WERI-Rb-1 (cell line): ENCODE measurements at places on chromosomes 6 and 20.

DNA sequence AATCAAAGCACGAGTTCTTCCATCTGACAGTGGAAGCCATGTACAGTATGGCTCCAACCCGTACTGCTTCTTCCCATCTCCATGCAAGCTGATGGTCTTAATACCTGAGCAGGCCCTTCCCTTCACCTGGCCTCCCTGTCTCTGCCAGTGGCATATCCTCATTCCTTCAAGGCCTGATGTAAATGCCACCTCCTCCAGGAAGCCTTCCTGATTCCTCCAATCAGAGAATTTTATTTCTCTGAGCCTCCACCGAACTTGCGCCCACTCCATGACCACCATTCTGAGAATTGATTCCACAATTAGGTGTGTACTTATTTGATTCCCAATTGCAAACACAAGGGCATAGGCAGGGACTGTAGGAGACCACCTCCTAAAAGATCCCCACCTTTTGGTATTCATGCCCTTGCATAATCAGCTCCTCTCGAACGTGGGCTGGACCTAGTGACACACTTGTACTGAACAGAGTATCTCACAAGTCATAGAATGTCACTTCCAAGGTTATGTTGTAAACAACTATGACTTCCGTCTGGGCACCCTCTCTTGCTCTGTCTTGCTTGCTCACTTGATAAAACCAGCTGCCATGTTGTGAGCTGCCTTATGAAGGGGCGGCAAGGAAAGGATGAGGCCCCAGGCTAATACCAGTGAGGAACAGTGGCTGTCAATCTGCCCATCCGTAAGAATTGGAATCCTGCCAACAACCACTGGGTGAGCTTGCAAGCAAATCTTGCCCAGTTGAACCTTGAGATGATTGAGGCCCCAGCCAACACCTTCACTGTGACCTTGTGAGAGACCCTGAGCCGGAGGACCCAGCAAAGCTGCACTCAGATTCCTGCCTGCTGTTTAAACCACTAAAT is 38.8 kb downstream of the CPNE5 start:
- no peak for DNase-seq

- no peak for DNase-seq
Observed at GRCh38 chr6:113978084-113978675, 7.2 kb upstream of the HDAC2 start.

DNA sequence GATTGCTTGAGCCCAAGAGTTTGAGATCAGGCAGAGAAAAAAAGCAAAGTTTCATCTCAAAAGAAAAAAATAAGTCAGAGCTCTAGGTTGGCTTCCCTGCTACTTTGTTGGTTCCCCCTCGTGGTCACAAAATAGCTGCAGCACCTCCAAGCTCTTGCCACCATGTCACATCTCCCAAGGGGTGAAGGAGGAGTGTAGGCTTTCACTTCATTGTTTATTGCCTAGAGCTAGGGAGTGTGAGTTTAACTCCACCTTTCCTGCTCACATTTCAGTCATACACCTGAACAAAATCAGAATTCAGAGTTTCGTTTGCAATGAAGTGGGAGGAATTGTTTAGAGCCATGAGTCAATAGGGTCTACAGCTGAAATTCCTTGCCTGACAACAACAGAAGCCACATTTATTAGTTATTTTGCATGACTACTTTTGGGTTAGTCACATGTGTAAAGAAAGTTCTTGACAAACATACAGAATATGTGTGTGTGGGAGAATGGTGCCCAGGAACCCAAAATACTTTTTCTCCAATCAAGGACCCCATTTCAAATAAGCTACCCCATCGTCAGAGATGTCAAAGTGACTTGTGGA is 56.2 kb upstream of the UFL1 start:
- DNase-seq = no peak

GRCh38 chr6:129785756-129786135 is 75.4 kb downstream of the TMEM244 start:
- no peak for DNase-seq

DNA sequence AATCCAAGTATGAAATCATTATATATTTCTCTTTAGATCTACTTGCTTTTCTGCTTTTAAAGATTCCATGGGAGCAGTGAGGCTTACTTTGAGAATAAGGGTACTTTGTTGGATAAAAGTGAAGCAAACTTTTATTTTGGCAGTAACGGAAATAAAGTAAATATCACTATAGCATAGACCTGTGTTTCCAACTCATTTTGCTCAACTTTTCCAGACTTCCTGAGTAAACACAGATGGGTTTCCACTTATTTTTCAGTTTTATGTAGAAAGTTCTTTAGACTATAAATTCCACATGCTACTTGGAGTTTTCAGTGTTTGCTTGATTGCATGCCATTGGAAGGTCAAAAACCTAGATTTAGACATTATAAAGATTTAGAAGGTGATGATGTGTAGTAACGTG is 6.2 kb downstream of the STX16 start:
- no peak for DNase-seq

- DNase-seq = no peak
Observed at GRCh38 chr6:18264923-18265377, 620 bp upstream of the DEK start.

DNA sequence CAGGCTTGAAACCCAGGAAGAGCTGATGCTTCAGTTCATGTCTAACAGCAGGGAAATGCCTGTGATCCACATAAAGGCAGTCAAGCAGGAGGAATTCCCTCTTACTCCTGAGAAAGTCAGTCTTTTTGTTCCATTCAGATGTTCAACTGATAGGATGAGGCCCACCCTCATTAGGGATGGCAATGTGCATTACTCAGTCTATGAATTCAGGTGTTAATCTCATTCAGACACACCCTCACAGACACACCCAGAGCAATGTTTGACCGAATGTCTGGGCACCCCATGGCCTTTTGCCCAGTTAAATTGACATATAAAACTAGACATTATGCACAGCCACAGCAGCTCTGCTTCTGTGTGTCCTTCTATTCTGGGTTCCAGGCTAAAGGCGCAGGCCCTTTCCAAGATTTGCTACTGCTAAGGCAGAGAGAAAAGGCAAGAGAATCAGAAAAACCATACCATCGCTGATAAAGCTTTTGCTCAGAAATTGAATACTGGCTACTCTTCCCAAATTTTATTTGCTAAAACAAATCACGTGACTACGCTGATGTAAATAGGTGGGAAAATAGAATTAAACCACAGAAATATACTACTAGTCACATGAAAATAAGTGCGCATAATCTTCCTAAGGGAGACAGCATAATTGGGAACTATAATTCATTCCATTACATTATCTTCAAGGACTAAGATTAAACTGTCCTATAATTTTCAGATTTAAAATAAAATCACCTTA is 625.0 kb upstream of the MAN1A1 start:
- DNase-seq = no peak

DNA sequence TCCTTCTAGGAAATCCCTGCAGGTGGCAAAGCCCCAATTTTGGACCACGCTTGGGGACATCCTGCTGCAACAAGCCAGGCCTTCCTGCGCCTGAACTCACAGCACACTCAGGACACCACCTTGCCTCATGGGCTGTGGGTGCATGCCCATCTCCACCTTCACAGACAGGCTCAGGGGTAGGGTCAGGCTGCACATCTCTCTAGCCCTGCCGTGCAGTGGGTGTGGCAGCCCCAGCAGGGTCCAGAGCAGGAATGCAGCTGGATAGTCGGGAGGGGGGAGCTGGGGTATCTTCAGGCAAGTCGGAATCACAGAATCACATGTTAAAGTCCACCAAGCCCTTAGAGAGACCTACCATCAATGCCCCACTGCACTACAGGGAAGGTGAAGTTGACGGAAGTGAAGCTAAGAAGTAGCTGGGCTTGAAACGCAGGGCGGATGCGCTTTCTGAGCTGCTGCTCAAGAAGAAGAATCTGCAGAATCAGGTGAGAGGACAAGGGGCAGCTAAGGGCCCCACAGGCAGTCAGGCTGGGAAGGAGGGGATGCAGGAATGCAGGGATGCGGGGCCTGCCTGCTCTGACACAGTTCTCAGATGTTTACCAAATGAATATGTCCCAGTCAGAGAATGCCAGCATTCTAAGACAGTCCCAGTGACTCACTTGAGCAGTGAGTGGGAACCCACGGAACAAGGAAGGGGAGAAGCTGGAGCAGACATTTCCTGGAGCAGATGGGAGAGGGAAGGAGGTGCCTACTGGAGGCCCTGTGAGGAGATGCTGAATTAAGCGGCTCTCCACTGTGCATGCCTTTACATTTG is 11.3 kb downstream of the SERPINB6 start:
- no peak for DNase-seq

- no peak for DNase-seq
Observed at GRCh38 chr6:95882371-95882770, 133.4 kb upstream of the FUT9 start.

- no peak for DNase-seq
Observed at GRCh38 chr6:38776515-38776914, 61.4 kb downstream of the DNAH8 start.

DNA sequence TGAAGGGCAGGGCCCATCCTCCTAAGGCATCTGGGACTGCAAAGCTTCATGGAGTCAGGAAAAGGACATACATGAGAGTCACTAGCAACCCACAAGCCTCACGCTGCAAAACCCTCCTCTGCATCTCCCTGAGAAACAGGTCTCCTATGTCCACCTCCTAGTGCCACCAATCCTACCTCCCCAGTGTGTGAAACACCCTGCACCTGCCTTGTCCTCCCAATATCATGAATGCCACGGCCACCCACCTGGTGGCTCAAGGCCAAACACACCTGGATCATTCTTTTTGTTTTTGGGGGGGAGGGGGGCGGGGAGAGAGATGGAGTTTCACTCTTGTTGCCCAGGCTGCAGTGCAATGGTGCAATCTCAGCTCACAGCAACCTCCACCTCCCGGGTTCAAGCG is 90.5 kb downstream of the ZMYND8 start:
- no peak for DNase-seq

DNA sequence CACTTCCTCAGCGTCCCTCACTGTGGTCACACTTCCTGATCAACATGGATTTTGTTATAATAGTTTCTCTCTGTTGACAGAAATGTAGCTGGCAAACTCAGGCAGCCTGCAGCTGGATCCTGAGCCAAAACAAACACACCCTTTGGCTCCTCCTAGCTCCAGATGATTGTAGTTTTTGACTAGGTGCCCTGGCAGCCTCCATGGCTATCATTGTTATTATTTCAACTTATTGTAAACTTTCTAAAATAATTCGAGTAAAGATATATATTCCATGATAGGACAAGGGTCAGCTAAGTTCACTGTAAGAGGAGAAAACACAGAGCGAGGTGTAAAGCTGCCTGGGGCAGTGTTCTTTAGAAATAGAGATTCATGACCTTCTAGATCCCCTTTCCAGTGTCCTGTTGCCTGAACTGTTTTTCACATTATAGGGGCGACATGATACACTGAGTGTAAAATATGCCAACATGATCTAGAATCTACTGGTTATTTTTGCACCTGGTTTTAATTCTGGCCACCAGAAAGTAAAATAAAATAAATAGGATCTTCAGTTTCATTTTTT is 98.2 kb upstream of the HDGFL1 start:
- no peak for DNase-seq
